Vagina (tissue), 2 donors: ENCODE measurements at places on chromosomes 1 and 21. TPM values are rescaled to one million over a fixed set of nuclear protein-coding genes. Genes with fewer than 3 reads are reported as not detected.

OR10J1 gene
- not detected for total RNA-seq

LCE1F gene
- total RNA-seq: not detected

BLACAT1 gene
- 0.98 TPM for total RNA-seq

DNA sequence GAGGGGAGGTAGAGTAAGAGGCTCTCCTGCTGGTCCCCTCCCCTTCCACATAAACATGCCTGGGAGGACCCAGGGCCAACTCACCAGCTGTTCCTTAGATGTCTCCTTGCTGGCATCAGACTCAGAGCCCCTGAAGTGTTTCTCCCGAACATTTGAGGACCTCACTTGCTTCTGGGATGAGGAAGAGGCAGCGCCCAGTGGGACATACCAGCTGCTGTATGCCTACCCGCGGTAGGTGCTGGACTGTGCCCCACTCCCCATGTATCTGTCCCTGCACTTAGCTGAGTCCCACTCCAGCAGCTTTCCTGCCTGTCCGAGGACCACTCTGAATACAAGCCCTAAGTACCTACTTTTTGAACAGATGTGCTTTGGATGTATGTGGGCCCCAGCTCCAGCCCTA lies 383 bp downstream of the MPL start:
- DNase-seq: no peak
- H3K4me1 ChIP-seq: no peaks in the 10 kb centered on the region
- no peak overlapping the region for H3K4me3 ChIP-seq
- no peak overlapping the region for H3K27ac ChIP-seq
- no peaks in the 10 kb centered on the region for H3K36me3 ChIP-seq

DNA sequence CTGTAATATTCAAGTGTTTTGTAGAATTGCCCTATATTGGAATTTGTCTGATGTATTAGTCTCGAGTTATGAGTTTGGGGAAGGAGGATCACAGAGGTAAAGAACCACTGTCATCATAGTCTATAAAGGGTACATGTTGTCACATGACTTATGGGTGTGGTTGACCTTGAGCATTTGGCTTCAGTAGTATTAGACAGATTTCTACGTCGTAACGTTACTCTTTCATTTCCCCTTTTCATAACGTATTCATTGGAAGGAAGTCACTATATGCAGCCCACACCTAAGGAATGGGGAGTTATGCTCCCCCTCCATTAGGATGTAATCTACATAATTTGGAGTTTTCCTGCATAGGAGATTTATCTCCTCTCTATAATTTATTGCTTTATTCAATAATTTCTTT lies 110.1 kb upstream of the VAV3 start:
- no peaks in the 10 kb centered on the region for H3K36me3 ChIP-seq
- no peak for DNase-seq
- H3K27ac ChIP-seq: no peak overlapping the region
- no peaks in the 10 kb centered on the region for H3K27me3 ChIP-seq
- peaks cover 7% of the 10 kb centered on the region for H3K4me1 ChIP-seq

GRCh38 chr1:181097242-181097641 lies 8.7 kb downstream of the IER5 start:
- no peaks in the 10 kb centered on the region for H3K36me3 ChIP-seq
- H3K27ac ChIP-seq: peak overlapping the region; percentile 76
- no peak overlapping the region for H3K4me3 ChIP-seq

GRCh38 chr21:31912501-31912900 lies 39.7 kb downstream of the HUNK start:
- no peak overlapping the region for H3K4me3 ChIP-seq
- no peaks in the 10 kb centered on the region for H3K27me3 ChIP-seq
- H3K27ac ChIP-seq: no peak overlapping the region
- peaks cover 24% of the 10 kb centered on the region for H3K4me1 ChIP-seq
- H3K36me3 ChIP-seq: no peaks in the 10 kb centered on the region
- no peak for DNase-seq

GRCh38 chr1:241627453-241628259 lies 12.5 kb downstream of the CHML start:
- no peak for DNase-seq
- peaks cover 8% of the 10 kb centered on the region for H3K4me1 ChIP-seq
- H3K4me3 ChIP-seq: no peak overlapping the region
- H3K27me3 ChIP-seq: no peaks in the 10 kb centered on the region

DNA sequence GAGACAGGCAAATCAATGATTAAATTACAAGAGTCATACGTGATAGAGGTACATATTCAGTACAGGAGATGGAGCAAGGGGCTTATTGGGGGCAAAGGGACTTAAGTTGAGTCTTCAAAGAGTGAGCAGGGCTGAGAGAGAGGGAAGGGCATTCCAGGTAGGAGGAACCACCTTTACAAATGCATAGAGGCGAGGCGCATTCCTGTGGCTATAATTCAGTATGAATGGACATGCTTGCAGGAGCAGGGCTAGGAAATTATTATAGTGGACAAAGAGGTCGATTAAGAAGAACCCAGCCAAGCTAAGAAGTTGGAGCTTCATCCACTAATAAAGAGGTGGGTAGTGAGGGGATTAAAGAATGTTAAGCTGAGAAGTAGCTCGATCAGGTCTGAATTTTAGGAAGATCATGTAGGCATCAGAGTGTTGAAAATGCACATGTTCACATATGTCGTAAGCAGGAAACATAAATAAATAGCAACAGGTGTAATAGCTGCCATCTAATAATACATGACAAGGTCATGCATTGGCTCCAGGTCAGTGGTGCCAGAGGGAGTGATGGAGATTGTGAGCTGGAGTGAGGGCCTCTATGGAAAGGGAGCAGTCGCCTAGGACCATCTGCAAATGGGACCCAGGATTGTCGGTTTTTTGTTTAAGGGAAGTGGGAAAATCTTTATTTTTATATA lies 12.0 kb upstream of the HNRNPU start:
- no peak overlapping the region for H3K27ac ChIP-seq
- no peaks in the 10 kb centered on the region for H3K36me3 ChIP-seq
- no peak overlapping the region for H3K4me3 ChIP-seq
- DNase-seq: no peak

GRCh38 chr21:37000381-37000780 lies 6.1 kb upstream of the RIPPLY3 start:
- DNase-seq: no peak
- no peaks in the 10 kb centered on the region for H3K36me3 ChIP-seq
- H3K4me3 ChIP-seq: no peak overlapping the region
- H3K27me3 ChIP-seq: no peaks in the 10 kb centered on the region
- no peaks in the 10 kb centered on the region for H3K4me1 ChIP-seq

DNA sequence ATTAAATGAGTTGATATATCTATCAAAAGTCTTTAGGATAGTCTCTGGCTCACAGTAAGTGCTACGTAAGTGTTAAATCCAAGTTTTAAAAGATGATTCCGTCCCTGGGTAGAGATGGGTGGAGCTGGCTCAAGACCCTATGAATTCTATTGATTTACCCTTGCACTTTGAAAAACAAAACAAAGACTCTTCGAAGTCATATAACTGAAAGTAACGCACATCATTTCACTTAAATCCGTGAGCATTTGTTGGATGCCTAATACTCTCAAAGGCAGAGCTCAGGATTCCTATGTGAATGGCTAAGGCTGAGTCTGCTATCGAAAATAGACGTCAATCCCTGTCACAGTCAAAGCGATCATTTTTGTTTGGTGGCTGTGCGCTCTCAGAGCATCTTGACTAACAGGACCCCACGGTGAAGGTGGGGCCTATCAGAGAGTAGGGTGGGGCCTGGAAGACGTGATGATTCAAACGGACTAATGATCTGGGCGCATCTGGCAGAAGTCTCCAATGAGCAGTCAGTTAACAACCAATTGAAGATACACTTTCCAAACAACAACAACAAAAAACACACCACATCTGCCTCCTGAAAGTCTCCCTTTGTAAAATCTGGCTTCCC lies 1.2 kb upstream of the NUCKS1 start:
- no peak for DNase-seq
- H3K4me3 ChIP-seq: no peak overlapping the region
- peaks cover 24% of the 10 kb centered on the region for H3K4me1 ChIP-seq

GRCh38 chr21:42061195-42061985 lies 9.7 kb upstream of the UMODL1 start:
- H3K27me3 ChIP-seq: no peaks in the 10 kb centered on the region
- no peak overlapping the region for H3K27ac ChIP-seq
- no peak for DNase-seq
- H3K4me3 ChIP-seq: no peak overlapping the region
- peaks cover 21% of the 10 kb centered on the region for H3K4me1 ChIP-seq

PDZK1 gene
- total RNA-seq: 0.49 TPM

DNA sequence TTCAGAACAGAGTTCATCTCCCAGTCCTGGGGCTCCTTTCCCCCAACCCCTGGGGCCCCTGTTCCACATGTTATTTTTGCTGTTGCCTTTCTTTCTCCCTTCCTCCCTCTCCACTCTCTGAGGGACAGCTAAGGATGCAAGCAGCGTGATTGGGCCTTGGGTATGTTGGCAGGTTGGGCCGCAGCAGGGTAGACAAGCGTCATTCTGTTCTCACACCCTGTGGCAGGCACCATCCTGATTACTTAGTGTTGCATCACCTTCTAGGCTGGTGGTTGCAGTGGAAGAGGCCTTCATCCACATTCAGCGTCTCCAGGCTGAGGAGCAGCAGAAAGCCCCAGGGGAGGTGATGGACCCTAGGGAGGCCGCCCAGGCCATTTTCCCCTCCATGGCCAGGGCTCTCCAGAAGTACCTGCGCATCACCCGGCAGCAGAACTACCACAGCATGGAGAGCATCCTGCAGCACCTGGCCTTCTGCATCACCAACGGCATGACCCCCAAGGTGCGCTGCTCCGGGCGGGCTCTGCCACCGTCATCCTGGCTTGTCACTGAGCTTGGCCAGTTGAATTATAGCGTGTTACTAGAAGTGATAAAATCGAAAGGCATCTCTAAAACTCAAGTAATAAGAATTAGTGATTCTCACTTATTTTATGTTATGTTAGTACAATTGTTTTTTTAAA lies 43.4 kb downstream of the VANGL1 start:
- H3K36me3 ChIP-seq: no peaks in the 10 kb centered on the region
- no peak overlapping the region for H3K27ac ChIP-seq
- no peaks in the 10 kb centered on the region for H3K27me3 ChIP-seq
- no peak for DNase-seq
- peaks cover 9% of the 10 kb centered on the region for H3K4me1 ChIP-seq

GRCh38 chr1:196317535-196318522 lies 290.4 kb downstream of the KCNT2 start:
- no peak for DNase-seq
- no peaks in the 10 kb centered on the region for H3K27me3 ChIP-seq
- H3K36me3 ChIP-seq: no peaks in the 10 kb centered on the region
- H3K27ac ChIP-seq: no peak overlapping the region
- no peak overlapping the region for H3K4me3 ChIP-seq

GRCh38 chr1:65147424-65148177 lies 402 bp upstream of the AK4 start:
- H3K27ac ChIP-seq: peak overlapping the region; percentile 83
- DNase-seq: no peak
- peaks cover 13% of the 10 kb centered on the region for H3K4me1 ChIP-seq
- H3K27me3 ChIP-seq: no peaks in the 10 kb centered on the region
- H3K36me3 ChIP-seq: no peaks in the 10 kb centered on the region
- H3K4me3 ChIP-seq: peak overlapping the region; percentile 86

DNA sequence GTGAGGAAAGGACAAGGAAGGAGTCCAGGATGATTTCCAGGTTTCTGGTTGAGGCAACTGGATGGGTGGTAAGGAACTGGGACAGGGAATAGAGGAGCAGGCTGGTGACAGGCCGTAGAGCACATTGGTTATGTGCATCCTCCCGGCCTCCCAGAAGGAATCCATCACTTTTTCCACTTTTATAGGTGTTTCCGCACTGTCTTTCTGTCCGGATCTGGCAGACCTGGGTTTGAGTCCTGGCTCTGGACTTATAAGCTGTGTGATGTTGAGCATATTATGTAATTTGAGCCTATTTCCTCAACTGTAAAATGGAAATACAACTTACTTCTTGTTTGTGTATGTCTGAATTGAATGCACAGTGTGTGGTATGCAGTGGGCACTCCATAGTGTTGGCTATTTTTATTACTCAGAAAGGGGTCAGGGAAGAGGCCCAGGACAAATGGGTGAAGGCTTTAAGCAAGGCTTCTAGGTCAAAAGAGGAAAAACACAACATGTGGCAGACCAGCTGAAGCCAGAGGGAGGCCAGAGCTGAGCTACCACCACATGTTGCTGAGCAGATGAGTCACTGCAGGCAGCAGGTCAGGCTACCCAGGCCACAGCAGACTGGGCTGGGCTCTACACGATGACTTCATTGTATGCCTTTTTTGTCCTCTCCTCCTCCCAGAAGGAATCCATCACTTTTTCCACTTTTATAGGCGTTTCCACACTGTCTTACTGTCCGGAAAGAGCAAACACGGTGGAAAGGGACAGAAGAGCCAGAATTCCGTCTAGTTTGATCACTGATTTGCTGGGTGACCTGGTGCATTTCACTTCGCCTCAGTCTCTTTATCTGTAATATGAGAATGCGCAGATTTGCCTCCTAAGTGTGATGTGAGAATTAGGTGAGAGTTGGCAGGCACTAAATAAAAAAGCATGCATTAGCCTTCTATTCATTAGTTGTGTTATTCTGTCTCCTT lies 791 bp upstream of the MAST2 start:
- peak overlapping the region; percentile 55 for H3K4me3 ChIP-seq
- H3K27me3 ChIP-seq: no peaks in the 10 kb centered on the region
- H3K36me3 ChIP-seq: no peaks in the 10 kb centered on the region

- no peaks in the 10 kb centered on the region for H3K27me3 ChIP-seq
- peaks cover 13% of the 10 kb centered on the region for H3K4me1 ChIP-seq
- DNase-seq: no peak
- no peak overlapping the region for H3K27ac ChIP-seq
Measured at GRCh38 chr1:12138196-12139168, 28.3 kb upstream of the TNFRSF1B start.

KRTAP7-1 gene
- not detected for total RNA-seq

IL20 gene
- not detected for total RNA-seq

- H3K4me1 ChIP-seq: no peaks in the 10 kb centered on the region
- H3K4me3 ChIP-seq: no peak overlapping the region
- H3K27me3 ChIP-seq: no peaks in the 10 kb centered on the region
- H3K36me3 ChIP-seq: no peaks in the 10 kb centered on the region
- DNase-seq: no peak
- no peak overlapping the region for H3K27ac ChIP-seq
Measured at GRCh38 chr1:245396615-245397014, 241.8 kb downstream of the KIF26B start.

LRRC47 gene
- 32.4 TPM for total RNA-seq

DNA sequence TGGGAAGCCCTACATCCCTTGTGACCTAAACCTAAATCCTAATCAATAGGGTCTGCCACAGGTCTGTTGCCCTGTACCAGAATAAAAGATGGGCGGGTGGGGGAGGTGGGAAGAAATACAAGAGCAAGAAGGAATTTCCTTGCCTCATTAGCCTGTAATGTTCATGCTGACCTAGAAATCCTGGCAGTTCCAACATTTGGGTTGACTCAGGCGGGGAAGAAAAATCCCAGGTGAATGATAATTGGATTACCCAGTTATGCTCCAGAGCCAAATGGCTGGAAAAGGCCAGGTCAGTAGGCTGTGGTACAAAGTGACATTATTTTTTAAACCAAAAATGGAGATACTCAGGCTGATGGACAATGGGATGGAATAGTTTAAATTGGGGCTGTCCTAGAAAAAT lies 27.3 kb upstream of the A3GALT2 start:
- no peak for DNase-seq
- no peaks in the 10 kb centered on the region for H3K36me3 ChIP-seq
- H3K27me3 ChIP-seq: no peaks in the 10 kb centered on the region
- peak overlapping the region; percentile 99 for H3K4me3 ChIP-seq

GRCh38 chr1:4062041-4062440 lies 162.0 kb upstream of the C1orf174 start:
- H3K27me3 ChIP-seq: no peaks in the 10 kb centered on the region
- H3K27ac ChIP-seq: no peak overlapping the region
- no peak for DNase-seq
- no peaks in the 10 kb centered on the region for H3K36me3 ChIP-seq
- H3K4me1 ChIP-seq: no peaks in the 10 kb centered on the region
- no peak overlapping the region for H3K4me3 ChIP-seq
